ENCODE measurements at places on chromosomes 12 and 14.

GRCh38 chr14:70045844-70046535 is 142.8 kb downstream of the SLC8A3 start:
- DNase-seq = peak; percentile 43

- DNase-seq = peak; percentile 89
Observed at GRCh38 chr12:105253866-105254513, 18.0 kb upstream of the APPL2 start.

DNA sequence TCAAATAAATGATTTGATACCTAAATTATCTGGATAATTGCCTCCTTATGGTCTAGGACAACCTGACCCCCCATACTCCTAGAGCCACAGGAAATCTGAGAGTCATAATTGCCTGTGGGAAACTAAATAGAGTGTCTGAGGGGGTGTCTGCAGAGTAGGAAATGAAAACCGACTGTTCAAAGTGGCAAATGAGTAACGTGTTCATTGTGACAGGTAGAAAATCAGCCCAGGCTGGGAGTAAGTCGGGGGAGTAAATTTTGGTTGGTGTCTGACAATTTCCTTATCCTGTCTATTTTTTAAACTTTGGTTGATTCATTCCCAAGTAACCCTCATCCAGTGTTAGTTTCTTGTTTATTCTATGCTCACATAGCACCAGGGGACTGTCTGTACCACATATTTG is 51.6 kb upstream of the HOXC13 start:
- DNase-seq = no peak

- DNase-seq = no peak
Observed at GRCh38 chr12:115941362-115941761, 336.1 kb downstream of the MED13L start.

GRCh38 chr14:34103176-34103575 is 152.3 kb upstream of the EGLN3 start:
- no peak for DNase-seq

DNA sequence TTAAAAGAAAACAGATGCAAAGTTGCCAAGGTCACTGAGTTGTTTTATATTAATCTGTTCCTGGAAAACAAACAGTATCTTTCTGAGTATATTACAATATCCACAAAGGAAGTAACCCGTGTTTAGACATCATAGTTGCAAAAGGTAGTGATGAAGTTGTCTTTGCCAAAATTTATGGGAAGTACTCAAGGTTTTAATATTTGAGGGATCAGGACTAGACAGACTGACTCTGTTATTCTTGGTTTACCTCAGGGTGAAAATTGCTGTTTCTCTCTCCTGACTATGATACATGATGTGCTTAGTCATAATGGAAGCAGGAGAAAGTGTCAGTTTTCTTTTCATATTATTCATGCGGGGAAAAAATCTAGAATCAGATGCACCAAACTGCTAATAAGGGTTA is 28.3 kb downstream of the TMEM233 start:
- DNase-seq = no peak

DNA sequence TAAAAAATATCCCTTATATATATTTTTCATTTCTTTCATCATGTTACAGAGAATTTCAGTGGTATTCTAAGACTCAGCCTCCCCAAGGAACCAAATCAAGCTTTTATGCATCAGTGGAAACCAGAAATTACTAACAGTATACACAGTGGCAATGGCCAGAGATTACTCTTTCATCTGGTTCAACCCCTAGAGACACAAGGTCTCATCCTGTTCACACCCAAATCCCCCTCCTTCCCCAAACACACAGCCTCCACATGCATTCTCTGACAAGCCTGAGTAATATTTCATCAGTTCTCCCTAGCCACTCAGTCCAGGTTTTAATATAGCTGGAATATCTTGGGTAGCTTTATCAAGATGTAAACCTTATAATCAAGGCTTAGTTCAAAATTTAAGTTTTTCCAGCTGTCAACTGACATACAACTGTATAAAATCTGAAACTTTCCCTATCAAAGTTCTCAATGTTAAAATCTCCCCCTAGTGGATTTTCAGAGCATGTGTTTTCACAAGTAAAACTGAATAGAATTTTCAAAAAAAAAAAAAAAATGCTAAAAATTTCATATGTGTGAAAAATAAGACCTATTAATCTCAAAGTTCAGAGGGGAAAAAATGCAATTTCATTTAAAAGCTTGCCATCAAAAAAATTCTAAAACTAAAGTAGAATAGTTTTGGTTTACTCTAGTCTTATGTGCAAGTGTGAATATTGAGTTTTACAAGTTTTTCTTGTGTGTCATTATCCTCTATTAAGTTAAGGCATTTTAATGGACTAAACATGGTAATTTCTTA is 10.5 kb upstream of the SSTR1 start:
- DNase-seq = peak; percentile 89

DNA sequence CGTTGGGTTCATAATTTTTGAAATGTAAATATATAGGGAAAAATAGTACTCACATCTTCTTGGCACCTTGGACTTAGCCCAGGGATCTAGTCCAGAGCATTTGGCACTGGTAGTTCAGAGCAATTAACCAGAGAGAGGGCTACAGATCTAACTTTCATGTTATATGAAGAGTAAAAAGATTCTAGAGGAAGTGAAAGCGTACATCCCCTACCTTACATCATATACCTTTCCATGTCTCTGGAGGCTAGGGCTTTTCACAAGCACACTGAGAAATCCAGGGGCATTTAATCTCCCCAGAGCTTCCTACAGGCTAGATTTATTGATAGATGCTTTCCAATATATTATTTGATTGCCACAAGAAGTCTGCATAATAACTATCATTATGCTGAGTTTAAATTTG is 687.5 kb upstream of the FBXO33 start:
- DNase-seq = no peak

DNA sequence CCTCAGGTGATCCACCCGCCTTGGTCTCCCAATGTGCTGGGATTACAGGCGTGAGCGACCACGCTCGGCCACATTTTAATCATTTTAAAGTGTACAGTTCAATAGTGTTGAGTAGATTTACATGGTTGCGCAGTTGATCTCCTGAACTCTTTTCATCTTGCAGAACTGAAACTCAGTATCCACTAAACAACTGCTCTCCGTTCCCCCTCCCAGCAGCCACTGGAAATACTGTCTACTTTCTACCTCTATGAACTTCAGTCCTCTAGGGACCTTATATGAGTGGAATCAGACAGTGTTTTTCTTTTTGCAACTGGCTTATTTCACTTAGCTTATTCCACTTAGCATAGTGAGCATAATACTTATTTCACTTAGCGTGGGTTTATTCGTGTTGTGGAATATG is 53.7 kb downstream of the KCTD10 start:
- no peak for DNase-seq

DNA sequence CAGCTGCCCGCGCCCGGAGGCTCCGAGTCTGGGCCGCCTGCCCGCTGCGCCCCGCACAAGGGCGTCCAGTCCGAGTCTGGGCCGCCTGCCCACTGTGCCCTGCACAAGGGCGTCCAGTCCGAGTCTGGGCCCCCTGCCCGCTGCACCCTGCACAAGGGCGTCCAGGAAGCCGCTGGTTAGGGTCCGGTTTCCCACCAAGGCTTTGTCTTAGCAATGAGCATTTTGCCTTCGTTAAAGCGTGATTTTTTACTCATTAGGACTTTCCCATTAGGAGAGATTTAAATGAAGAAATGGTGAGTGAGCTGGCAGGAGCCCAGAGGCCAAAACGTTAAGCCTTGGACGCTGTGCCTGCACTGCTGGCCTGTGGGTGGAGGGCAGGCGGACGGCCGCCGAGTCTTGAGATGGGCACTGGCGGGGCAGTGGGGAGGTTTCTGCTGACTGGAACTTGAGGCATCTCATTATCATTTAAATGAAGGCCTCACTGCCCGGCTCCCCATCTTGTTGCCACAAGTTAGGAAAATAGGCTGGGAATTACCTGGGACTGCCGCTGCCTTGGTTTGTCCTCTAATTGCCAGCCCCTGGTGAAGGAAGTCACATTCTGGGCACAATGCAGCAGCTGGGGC is 36.0 kb downstream of the FBRSL1 start:
- no peak for DNase-seq

DNA sequence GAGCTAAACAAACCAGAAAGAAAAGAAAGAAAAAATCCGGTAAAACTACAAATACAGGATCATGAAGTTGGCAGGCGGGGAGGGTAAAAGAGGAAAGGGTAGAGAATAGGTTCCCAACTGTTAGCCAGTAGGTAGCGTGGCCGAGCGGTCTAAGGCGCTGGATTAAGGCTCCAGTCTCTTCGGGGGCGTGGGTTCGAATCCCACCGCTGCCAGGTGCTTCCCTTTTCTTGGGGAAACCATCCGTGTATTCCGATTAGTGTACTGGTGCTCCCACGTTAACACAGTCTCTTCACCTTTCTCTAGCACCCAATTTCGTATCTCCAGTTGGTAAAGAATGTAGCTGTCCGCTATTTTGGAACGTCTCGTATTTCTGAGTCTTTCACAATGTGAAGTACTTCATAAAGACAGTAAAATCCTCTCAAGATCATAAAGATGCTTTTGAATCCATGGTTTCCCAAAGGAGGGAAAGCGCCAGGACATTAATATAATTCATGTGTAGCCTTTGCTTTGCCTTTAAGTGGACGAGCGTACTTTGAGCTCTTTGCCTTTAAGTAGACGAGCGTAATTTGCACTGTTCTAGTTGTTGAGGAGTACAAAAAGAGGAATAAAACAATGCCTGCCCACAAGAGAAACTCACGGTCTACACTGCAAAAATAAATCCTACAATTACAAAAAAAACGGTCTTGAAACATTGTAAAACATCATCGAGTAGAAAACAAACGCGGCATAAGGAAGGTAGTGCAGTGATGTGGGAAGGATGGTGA is 19.0 kb upstream of the RNASE12 start:
- DNase-seq = peak; percentile 80

DNA sequence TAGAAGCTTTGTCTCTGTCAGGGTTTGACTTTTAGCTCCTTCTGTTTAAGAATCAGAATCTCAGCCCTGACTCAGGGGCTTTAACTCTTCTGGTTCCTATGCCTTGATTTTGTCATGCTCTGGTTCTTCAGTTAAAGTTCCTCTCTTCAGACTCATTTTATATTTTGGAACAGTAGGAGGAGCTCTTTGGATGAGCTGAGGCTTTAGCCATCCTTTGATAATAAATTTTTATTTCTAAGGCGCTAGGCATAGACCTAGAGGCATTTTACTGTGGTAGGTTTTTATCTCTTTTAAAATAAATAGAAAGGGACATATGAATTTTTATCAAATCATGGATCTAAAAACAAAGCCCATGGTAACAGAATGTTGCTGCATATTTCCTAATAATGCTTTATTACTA is 51.7 kb downstream of the ATP23 start:
- peak; percentile 3 for DNase-seq

GRCh38 chr14:23605931-23606585 is 27.5 kb upstream of the JPH4 start:
- DNase-seq = no peak

GRCh38 chr12:27105746-27106536 is 23.6 kb upstream of the C12orf71 start:
- no peak for DNase-seq

DNA sequence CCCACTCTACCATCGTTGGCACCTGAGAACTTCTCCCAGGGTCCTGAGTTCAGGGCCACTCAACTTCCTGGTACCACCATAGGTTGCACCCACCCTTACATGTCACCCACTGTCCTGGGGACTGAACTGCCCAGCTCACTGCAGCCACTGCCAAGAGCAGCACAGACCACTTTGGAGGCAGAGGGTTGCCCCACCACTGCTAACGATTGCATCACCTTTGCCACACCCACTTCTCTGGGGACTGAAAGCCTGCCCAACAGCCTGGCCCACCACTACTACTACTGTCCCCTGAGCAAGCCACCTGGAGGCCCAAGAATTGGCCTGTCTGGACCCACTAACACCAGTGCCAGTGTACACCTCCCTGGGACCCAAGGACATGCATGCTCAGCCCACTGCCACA is 27.6 kb downstream of the CACNA2D4 start:
- DNase-seq = no peak

- DNase-seq = no peak
Observed at GRCh38 chr14:98270201-98270600, 1001.8 kb downstream of the BCL11B start.

- no peak for DNase-seq
Observed at GRCh38 chr12:65098364-65098763, 22.7 kb downstream of the WIF1 start.
